Tibial artery (tissue), 4 donors: ENCODE measurements at places on chromosomes 12 and 14.

DNA sequence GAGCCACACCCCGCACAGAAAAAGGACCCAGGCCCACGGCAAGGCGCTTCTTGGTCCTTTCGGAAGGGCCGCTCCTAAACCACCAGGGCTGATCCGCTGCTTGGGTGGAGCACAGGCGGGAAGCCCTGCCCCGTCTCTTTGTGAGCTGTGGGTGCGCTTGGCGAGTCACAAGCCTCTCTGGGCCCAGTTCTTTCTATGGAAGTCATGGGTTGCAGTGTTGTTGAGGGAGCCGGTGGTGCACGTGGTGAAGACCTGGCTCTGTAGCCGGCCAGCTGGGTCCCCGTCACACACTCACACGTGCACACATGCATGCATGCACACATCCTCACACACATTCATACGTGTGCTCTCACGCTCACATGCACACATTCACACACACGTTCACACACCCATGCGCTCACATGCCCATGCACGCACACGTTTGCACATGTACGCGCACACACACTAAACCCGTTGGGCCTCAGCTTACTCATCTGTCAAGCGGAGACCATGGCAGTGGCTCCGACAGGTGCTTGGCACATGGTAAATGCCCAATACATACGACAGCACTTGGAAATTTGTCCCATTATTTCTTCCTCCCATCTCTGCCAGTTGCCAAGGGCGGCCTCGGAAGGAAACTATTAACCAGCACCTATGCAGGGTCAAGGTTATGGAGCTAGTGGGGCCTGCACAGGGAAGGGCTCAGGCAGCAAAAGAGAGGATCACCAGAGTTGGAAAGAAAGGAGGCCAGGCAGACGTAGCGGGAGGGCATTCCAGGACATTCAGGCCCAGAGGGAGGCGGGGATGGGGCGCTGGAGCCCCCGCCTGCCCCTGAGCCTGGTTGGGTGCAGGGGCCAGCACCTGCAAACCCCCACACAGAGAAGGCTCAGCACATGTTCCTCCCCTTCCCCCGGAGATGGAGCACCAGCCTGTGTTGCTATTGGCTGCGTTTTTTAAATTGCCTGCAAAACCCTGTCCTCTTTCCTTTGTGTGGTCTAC lies 96.9 kb downstream of the SETD3 start:
- DNase-seq = no peak

DNA sequence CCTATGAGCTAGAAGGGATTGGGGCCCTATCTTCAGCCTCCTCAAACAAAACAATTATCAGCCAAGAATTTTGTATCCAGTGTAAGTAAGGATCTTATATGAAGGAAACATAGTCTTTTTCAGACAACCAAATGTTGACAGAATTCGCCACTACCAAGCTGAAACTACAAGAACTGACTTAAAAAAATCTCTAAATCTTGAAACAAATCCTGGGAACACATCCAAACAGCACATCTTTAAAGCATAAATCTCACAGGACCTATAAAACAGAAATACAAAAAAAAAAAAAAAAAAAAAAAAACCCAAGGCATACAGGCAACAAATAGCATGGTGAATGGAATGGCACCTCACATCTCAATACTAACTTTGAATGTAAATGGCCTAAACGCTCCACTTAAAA lies 41.3 kb upstream of the LMNTD1 start:
- no peak for DNase-seq

DNA sequence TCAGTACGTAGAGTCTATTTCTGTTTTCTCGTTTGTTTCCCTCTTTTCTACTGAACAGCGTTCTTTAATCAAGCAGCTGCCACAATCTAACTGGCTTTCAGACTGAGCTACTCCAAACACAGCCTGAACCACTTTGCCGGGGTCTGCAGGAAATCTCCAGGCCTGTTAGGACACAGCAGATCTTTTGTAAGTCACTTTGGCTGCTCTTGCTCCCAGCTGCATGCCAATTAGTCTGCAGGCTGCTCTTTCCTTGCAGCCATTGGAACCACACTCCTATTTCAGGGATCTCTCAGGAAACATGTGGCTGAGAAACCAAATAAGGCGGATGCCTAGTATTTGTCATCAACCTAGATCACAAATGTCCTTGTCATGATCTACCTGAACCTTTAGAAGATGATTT lies 73.6 kb downstream of the TMTC1 start:
- DNase-seq = no peak

GRCh38 chr12:65450625-65451024 lies 172.1 kb downstream of the MSRB3 start:
- DNase-seq = no peak

DNA sequence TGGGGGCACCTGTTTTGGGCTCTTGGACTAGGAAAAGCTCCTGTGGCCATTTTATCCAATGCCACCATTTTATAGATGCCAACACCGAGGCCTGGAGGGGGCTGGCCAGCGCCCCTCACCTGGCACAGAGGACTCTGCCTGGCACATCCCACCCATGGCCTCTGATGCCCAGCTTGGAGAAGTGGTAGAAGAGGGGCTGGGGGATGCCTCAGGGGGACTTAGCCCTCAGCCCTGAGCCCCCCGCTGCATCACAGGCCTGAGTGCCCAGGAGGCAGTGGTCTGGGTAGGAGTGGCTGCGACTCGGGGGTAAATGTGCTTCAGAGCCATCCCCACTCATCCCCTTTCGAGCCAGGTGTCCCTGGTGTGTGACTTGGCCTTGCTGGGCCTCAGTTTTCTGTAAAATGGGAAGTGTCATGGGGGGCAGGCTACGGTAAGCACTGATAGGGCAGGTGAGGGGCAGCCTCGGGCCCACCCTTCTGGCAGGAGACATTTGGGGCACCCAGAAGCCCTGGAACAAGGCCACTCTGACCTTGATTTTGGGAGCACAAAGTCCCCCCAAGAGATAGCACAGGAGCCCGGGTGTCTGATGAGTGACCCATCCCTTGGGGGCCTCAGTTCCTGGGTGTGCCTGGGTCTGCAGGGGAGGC lies 22.5 kb downstream of the SH2B3 start:
- DNase-seq = no peak

DNA sequence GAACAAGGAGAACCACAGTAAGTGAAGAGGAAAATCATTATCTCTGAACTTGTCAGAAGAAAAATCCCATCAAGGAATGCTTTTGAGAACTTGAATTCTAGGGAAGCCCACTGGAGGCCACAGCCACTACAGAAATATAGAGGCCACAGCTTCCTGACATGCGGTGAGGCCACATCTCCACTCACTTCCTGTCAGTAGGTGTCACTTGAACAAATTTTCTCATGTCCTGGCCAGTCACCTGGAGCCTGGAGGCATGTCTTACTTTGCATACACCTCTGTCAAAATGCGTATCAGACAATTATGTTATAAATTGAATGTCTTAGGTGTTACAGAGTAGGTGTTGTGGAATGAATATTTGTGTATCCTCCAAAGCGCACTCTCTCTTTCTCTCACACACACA lies 370.3 kb downstream of the DAD1 start:
- no peak for DNase-seq

DNA sequence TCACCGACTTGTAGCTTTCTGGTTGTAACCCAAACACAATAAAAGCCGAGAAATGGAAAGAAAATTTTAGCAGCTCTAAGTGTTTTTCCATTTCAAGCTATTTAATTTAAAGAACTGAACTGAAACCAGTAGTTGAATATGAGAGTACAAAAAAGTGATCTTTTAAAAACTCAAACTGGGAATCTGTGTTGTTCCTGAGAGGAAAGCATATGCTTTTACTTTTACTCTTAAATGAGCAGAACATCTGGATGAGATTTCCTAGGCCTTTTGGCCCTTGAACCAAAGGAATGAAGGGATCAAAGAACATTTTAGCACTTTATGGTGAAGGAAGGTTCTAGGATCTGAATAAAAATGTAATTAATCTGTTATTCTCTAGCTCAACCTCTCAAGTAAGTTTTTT lies 1.3 kb downstream of the KERA start:
- DNase-seq = no peak

DNA sequence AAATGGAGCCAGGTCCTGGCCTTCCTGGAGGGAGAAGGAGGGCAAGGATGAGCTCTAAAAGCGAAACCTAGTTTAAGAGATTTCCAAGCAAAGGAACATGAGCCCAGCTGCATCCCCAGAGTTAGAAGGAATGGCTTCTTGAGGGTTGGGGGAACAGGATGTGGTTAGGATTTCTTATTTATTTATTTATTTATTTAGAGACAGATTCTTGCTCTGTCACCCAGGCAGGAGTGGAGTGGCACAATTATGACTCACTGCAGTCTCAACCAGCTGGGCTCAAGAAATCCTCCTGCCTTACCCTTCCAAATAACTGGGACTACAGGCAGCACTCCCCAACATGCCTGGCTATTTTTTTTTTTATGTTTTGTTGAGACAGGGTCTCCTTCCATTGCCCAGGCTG lies 25.3 kb upstream of the TMEM106C start:
- no peak for DNase-seq

DNA sequence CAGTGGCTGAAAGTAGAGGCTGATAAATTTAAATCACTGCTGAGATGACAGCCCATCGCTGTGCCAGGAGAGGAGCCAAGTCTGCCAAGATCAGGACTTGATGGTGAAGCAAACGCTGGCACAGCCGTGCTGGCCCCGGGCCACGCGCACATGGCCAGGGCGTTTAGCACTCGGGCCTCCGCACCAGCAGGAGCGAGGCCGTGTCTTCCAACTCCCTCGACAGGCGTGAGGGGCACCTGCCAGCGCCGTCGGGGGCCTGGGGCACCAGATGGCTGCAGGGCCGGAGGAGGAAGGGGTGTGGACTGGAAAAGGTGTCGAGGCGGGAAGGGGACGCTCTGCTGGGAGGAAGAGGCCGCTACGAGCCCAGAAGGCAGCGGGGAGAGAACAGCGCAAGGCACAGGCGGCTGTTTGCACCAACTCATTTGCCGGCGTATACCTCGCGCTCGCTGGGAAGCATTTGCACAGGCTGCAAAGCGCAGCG lies 29.5 kb downstream of the RIMBP2 start:
- no peak for DNase-seq

DNA sequence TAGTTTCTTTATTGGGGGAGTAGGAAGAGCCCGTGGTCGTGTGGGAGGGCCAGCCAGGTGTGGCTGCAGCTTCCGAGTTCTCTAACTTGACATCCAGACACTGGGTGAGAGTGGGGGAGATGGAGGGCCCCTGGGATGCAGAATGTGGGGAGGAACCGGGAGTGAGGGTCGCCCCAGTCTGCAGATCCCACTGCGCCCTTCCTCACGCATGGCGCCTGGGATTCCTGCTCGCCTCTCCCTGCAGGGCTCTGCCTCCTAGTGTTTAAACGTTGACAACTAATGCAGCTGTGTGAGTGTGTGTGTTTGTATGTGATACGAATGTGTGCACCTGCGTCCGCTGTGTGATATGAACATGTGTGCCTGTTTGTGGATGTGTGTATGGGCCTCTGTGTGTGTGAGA lies 34.6 kb downstream of the FZD10 start:
- no peak for DNase-seq

DNA sequence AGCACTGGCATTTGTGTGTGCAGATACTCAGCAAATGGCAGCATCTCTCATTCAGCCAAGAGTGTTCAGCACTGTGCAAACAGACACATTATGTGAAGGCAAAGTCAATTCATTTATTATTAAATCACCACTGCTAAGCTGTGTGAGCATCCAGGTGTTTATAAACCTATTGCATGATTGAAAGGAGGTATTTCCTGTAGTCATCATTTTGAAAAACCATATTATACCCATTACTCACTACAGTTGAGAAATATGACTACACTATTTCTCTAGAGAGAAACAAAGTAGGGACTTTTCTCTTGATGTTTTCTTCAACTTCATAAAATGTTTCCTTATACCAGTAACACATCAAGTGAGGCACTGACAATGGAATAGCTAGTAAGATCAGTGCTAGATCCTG lies 13.7 kb downstream of the SPX start:
- DNase-seq = no peak

GRCh38 chr12:65895759-65896656 lies 71.7 kb downstream of the HMGA2 start:
- DNase-seq = no peak
